ENCODE measurements at places on chromosomes 4 and X.

GRCh38 chr4:76527666-76528065 is 92.6 kb downstream of the SHROOM3 start:
- no peak for DNase-seq

- no peak for DNase-seq
These were observed 142.7 kb downstream of the DKK2 start for GRCh38 chr4:106893395-106893881.

DNA sequence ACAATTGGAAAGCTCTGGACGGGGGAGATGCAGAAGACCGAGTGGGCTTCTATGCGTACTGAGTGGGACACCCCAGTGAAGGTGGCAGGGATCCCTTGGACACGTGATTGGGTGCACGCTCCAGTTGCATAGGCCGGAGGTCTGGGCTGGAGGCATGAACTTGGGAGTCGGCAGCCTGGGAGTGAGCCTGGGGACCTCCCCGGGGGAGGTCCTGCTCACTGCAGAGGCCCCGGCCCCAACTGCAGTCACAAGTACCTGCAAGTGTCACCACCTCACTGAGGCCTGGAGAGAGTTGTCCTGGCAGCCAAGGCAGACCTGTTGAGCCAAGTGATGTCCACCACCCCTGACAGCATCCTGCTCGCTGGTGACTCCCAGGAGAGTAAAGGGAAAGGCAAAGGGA is 49.3 kb upstream of the HMX1 start:
- no peak for DNase-seq

GRCh38 chr4:36511785-36512184 is 230.4 kb downstream of the DTHD1 start:
- DNase-seq = no peak

GRCh38 chr4:21198683-21199082 is 498.4 kb downstream of the PACRGL start:
- DNase-seq = no peak

DNA sequence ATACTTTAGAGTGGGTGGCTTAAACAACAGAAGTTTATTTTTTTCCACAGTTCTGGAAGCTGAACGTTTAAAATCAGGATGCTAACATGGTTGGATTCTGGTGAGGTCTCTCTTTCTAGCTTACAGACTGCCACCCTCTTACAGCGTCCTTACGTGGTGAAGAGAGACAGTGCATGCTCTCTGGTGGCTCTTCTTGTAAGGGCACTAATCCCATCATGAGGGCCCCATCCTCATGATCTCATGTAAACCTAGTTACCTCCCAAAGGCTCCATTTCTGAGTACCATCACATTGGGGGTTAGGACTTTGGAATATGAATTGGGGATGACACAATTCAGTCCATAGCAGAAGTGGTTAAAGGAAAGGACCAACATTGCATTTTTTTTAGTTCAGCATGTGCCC is 132.8 kb downstream of the BMPR1B start:
- DNase-seq = no peak

GRCh38 chrX:17459008-17459611 is 84.1 kb downstream of the NHS start:
- no peak for DNase-seq

DNA sequence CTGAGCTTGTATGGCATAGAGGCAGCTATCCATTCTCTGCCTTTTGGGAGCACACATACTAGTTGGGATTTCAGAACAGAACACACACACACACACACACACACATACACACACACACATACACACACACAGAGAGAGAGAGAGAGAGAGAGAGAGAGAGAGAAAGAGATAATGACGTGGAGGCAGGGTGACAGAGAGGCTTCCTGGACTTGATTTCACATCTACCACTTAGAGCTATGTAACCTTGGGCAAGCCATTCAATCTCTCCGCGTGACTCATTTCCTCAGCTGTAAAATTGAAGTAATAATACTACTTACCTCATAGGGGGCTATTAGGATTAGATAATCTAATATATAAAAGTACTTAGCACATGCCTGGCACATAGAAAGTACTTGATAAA is 12.3 kb upstream of the GRIA3 start:
- no peak for DNase-seq

GRCh38 chr4:164648849-164649212 is 105.1 kb upstream of the SMIM31 start:
- DNase-seq = no peak

GRCh38 chr4:76087007-76087769 is 12.7 kb downstream of the ART3 start:
- peak; percentile 70 for DNase-seq

- no peak for DNase-seq
These were observed 1.3 kb upstream of the JAKMIP1 start for GRCh38 chr4:6201580-6202091.

- DNase-seq = no peak
These were observed 125.7 kb downstream of the ZC4H2 start for GRCh38 chrX:64850371-64851082.

- DNase-seq = no peak
These were observed 301.3 kb downstream of the FBXW7 start for GRCh38 chr4:152234571-152234970.

DNA sequence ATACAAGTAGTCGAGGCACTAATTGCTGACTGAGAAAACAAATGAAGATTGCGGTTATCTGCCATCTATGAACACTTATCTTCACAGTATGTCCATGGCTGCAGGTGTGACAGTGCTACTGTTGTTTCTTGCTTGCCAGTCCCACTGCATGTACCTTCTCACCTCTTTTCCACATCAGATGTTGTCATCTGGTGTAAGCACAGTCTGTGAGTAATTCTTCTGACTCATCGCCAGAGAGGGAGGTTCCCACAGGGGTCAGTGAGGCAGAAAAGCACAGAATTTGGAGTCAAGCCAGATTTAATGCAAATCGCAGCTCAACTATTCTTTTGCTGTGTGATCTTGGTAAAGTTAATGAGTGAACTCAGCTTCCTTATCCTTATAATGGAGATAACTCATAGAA is 144.4 kb downstream of the GLRA2 start:
- DNase-seq = peak; percentile 5

GRCh38 chr4:189765736-189766135 is 174.9 kb upstream of the FRG1 start:
- no peak for DNase-seq

DNA sequence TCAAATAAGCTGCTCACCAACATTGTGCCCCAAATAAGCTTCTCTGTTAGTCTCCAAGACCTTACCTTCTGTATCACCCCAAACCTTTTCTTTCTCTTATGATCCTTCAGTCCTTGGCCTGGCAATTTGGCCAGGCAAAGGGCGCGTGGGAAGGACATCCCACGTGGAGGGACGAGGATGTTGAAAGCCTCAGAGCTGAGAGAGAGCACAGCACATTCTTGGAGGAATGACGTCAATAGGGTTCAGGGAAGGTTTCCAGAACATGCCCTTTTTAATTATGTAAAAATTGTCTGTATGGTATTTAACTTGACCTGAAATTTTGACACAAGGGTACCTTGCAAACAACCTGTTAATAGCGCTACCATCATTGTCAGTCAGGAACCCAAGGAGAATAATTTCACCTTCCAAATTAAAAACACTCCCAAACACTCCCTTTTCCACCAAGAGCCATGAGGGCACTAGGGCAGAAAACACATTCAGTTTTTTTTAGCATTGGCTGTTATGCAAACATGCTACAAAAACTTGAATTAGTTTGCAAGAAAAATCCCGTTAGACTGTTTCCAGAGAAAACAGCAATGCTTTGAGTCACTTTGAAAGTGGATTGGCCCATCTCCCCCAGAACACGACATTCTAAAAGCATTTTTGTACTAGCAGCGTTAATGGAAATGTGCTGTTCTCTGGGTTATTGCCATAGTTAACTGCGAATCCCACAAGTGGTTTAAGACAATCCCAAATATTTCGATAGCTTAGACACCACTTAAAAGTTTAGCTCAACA is 183.2 kb upstream of the PUDP start:
- DNase-seq = no peak

DNA sequence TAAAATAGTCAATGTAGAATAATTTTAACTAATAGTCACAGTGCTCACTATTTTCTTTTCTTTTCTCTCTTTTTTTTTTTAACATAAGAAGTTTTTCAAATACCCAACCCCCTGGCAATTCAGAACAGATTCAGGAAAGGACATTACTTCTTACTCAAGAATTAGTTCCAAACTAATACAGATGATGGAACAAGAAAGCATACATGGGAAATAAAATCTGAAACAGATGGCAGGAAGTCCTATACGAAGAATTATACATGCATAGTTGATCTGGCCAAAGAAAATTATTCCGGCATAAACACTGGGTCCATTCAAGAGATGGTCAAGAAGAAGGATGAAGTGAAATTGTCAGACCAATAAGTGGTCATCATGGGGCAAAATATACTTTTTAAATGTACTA is 614.4 kb upstream of the INTU start:
- DNase-seq = no peak

DNA sequence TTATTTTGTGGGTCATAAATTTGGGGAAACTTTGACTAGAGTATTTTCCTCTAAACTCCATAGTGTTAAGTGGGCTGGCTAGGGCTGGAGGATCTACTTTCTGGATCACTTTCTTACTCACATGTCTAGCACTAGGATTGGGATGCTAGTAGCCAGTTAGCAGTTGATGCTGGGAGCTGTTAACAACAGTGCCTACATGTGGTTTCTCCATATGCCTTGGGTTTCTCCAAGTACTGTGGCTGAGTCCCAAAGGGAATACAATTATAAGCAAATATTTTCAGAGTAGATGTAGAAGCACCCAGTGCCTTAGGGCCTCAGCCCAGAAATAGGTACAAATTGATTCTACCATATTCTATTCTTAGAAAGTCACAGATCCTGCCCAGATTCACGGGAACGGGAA is 1614.9 kb downstream of the ARAP2 start:
- no peak for DNase-seq

DNA sequence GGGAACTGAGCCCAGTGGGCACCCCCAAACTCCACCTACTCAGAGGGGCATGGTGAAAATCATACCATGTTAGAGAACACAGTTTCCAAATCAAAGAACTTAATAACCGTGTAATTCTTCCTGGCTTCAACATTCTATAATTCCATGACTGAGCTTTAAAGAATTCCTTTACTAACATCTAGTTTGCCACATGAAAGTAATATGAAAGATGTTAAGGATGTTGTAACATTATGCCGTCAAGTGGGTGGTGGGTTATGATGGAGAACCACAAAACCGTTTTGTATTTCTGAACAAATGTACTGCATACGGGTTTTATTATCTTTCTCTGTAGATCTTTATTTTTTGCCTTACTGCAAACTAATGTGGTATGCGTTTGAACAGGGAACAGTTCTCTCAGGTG is 549.0 kb upstream of the MAGEB2 start:
- no peak for DNase-seq

DNA sequence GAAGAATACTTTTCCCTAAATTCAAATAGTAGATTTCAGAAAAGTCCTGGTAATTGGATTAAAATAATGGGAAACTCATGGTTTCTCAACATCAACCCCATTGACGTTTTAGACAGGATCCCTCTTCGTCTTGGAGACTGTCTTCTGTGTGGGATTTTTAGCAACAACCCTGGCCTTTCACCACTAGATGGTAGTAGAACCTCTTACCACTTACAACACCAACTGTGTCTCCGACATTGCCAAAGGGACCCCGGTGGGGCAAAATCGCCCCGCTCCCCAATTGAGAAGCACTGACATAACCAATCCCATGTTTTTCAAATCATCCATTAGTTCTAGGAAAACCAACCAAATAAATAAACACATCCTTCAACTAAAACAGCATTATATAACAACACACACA is 16.9 kb upstream of the ANOS1 start:
- DNase-seq = peak; percentile 49

- DNase-seq = no peak
These were observed 113.6 kb upstream of the ADRA2C start for GRCh38 chr4:3652586-3652985.

DNA sequence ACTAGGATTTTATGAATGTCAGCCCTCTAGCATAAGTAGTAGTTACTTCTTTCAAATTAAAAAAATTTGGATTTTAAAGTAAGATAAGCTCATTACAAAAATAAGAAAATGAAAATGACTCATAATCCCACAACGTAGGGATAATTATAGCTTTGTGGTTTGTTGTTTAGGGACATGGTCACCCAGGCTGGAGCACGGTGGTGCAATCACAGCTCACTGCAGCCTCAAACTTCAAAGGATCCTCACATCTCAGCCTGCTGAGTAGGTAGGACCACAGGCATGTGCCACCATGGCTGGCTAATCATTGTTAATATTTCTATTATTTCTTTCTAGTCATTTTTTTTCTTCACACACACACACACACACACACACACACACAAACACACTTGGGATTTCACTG is 57.6 kb downstream of the PLAC1 start:
- no peak for DNase-seq

DNA sequence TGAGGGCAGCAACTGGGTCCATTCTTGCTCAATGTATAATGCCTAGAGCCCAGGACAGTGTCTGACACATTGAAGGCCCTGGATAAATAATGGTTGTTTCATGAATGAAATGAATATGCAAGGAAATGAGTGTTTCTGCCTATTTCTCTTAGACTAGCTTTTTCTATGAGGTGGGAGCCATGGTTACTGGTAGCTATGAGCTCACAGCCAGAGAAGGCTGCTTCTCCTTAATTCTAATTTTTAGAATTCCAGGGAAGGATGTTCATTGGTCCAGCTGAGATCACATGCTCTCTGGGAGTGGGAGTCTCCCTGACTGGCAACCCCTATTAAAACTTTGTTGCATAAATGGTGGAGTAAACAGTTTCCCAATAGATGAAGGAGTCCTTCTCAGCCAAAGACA is 9.7 kb upstream of the DCUN1D4 start:
- DNase-seq = no peak

GRCh38 chr4:88738180-88738579 is 40.6 kb upstream of the NAP1L5 start:
- no peak for DNase-seq

DNA sequence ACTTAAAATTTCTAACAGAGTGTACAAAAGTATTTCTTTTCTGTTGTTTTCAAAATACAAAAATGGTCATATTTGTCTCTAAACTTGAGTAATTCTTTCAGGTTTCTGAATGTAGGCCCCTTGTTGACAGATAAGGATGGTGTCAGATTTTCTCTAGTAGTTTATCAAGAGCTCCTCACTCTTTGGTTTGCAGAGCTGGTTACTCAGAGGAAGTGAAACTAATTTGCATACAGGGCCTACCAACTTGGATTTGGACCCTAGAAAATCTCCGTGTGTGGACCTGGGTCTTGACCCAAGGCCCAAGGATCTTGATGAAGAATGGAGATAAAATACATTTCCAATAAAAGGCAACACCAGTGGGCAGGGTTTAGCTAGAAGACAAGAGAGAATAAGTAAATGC is 433 bp upstream of the ADH6 start:
- DNase-seq = no peak

DNA sequence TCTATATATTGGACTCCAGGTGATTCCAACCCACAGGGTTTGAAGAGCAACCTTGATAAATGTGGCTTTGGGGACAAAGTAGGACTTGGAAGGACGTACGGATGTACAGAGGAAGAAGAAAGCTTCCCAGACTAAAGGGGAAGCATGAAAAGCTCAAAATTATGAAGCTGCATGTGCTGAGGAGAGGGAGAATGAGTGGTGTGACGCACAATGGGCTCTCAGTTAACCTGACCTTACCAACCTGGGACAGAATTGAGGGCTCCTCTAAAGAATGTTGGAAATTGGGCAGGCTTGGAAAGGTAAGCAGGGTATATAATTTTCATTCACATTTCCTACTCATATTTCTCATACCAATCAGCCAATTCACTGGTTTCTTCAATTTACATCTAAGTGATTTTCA is 10.5 kb upstream of the TIGD2 start:
- no peak for DNase-seq

Data from retina (tissue), 1 donor.